Endothelial cell of umbilical vein (primary cell): ENCODE measurements at places on chromosomes 5 and 9. TPM values are rescaled to one million over a fixed set of nuclear protein-coding genes. Genes with fewer than 3 reads are reported as not detected.

GABRB2 gene
- total RNA-seq = not detected in 2 replicates

PCDHGB2 gene
- total RNA-seq = 1.9 and 2.9 TPM in 2 replicates

SLC6A18 gene
- not detected in 2 replicates for total RNA-seq

GRCh38 chr9:133563291-133563796, 28.8 kb downstream of the ADAMTSL2 start:
- no peak for DNase-seq

GRCh38 chr9:117597977-117598376, 106.2 kb upstream of the TLR4 start:
- DNase-seq = no peak

- DNase-seq = no peak
Observed at GRCh38 chr5:179131886-179132585, 71.9 kb downstream of the ZNF354C start.
